ENCODE measurements at places on chromosomes 16 and 17.

DNA sequence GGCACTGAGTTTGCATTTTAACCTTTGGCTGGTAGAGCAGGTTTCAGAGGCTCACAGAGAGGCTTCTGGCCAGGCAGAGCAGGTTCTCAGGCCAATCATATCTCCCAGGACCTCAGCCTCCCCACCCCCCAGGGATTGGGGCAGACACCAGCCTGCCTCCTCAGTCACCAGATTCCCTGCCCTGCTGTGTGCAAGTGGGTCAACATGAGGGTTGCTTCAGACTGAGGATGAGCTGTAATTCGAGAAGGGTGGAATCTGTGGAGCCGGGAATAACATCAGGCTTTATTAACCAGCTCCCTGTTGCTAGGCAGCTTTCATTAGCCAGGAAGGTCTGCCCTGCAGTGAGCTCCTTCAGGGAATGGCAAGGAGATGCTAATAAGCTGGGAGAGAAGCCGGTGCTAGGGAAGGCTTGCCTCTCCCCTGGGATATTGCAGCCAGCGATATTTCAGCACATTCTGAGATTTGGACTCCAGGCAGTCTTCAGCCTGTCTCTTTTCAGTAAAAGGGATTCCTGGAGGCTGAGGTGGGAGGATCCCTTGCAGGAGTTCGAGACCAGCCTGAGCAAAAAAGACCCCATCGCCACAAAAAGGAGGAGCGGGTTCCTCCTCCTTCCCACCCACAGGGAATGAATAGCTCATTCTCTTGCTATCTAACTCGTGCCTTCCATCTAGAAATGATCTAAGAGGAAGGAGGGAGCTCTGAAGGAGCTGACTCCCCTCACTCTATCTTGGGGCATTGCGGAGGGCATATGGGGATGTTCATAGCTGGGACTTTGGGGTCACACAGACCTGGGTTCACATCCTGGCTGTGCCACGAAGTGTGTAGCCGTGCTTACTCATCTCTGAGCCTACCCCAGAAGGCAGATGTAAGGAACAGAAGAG is 10.7 kb downstream of the SGSM2 start:
- no peak for DNase-seq

- no peak for DNase-seq
Measured at GRCh38 chr17:68399638-68400403, 57.5 kb downstream of the WIPI1 start.

GRCh38 chr16:86995456-86995855 is 321.7 kb downstream of the C16orf95 start:
- DNase-seq, result no peak

DNA sequence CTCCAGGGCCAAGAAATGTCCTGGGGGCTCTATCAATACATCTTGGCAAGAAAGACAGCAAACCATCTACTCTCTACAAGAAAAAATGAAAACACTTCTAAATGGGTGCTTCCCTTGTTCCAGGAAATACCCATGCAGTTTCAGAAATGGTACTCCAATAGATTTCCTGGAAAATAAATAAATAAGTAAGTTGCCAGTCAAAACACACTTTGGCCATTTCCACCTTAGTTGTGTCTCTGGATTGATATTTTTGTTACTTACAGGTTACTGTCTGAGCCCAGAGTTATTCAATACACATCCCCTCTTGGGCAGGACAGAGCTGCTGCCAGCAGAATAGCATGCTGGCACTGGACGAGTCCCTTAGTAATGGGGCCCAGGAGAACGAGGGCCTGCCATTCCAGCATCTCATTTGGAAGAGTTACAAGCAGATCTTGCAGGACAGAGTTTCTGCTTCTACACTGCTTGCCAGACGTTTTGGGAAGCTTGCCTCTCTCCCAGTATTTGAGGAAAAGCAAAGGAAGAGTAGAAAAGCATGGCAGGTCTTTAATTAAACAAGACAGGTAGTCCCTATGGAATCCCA is 100.5 kb downstream of the SMG6 start:
- DNase-seq, result no peak

DNA sequence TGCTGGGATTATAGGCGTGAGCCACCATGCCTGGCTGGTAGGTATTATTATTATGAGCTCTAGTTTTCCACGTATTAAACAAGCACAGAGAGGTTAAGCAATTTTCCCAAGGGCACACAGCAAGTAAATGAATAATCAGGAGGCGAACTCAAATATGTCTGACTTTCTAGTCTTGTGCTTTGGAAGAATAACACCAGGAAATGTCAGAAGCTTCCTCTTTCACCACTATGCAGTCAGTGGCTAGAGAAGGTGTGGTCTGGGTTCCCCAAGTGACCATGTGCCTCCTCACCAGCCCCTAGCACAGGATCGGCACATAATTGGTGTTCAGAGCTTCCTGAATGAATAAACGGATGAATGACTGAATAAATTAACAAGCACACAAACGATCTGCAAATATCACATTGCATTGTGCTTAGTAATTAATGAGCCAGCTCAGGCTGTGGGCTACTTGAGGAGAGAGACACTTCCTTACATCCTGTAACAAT is 21.6 kb upstream of the SCNN1B start:
- DNase-seq, result no peak

- DNase-seq, result no peak
Measured at GRCh38 chr17:71003736-71004135, 834.4 kb downstream of the KCNJ2 start.

All from CD4-positive, alpha-beta T cell treated with Interleukin-17A for 1 hour (primary cell).